ENCODE measurements at places on chromosomes 5 and 9.

- no peak for DNase-seq
Measured at GRCh38 chr5:36703245-36703860, 96.9 kb downstream of the SLC1A3 start.

- DNase-seq = no peak
Measured at GRCh38 chr5:37054391-37054790, 177.8 kb downstream of the NIPBL start.

- no peak for DNase-seq
Measured at GRCh38 chr9:137357166-137357565, 55.1 kb upstream of the NRARP start.

DNA sequence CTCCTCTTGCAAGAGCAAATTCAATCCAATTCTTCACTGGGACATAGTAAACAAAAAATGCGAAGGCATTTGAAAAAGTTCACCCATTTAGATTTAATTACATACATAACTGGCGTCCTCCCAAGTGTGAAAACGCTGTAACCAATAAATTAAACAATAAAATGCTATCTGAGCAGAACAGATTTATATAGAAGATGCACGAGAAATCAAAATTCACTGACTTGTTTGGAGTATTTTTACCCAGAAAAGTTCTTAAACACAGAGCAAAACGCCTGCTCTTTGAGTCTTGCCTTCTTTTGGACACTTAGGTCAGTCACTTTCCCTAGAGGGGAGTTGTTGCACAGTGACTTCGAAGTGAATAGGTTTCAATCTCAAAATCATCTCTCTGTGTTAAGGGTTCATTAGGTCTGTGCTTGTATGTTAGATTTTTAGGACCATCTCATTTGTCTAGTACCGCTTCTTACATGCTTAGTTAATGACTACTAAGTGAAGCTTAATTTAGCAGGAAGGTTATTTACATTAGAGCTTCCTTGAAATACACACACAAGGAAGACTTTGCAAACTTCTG, 1.9 kb downstream of the ALDH1A1 start:
- no peak for DNase-seq

All from stimulated activated CD8-positive, alpha-beta memory T cell treated with anti-CD3 and anti-CD28 coated beads, Interleukin-15, amount 100 ng/mL, for 1 hour (primary cell).